ENCODE measurements at places on chromosomes 11 and 22.

DNA sequence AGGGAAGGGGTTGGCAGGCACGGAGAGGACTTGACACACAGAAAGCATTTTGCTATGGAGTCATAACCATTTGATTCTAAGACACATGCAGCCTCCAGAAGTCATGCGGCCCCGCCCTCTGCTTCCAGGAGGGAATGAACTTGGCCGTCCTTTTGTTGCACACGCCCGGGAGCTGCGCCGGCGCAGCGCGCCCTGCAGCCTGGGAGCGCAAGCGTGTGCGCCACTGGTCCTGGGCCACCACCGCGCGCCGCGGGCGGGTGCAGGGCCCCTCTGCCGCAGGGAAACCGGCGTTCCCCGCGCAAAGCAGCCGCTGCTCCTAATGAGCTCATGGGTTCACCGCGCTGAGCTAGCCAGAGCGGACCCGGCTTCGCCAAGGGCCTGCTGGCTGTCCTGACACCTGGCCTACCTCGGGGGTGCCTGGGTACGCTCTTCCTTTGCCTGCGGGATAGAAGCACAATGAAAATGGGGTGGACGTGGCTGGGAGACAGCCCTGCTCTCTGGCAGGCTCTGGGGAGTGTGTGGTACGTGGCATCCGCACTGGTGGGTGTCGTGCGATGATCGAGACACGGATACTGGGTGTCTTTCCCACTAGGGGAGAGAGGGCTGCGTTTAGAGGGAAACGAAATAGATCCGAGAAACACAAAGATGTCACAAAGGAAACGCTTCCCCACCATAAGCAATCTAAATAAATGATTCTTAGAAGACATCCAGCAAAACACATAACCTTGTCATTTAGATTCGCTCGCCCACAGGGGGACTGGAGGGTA is 669 bp downstream of the MICAL3 start:
- no peak for DNase-seq

DNA sequence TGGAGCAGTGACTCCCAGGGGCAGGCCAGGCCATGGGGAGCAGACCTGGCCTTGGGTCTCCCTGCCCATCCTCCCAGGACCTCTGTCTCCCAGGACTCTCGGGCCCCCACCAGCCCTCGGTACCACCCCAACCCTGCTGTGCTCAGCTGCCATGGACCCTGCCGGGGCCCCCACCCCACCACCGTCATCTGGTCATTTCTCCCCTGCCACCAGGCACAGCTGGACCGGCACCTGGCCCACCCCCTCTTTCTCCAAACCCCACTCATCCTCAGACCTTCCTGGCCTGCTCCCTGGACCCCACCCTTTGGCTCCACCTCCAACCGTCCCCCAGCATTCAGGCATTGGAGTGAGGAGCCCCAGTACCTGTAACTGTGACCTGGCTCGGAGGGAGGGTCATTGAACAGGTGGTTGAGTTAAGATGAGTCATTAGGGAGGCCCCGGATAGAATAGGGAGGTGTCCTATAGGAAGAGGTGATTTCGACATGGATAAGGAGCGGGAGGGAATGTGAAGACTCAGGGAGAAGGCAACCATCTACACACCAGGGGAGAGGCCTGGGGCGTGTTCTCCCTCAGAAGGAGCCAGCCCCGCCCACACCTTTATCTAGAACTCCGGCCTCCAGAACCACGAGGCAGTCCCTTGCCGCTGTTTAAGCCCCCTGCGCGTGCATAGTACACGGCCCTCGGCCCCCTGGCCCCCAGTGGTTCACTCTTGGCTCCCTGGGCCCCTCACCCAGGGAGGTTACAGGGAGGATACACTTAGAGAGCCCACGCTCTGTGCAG is 1395.9 kb downstream of the BRD1 start:
- no peak for DNase-seq

- DNase-seq, result no peak
Measured at GRCh38 chr11:84117394-84117793, 831.2 kb upstream of the CCDC90B start.

GRCh38 chr11:35337136-35337913 is 82.0 kb downstream of the SLC1A2 start:
- no peak for DNase-seq

- no peak for DNase-seq
Measured at GRCh38 chr11:118536726-118537125, 5.7 kb downstream of the TMEM25 start.

DNA sequence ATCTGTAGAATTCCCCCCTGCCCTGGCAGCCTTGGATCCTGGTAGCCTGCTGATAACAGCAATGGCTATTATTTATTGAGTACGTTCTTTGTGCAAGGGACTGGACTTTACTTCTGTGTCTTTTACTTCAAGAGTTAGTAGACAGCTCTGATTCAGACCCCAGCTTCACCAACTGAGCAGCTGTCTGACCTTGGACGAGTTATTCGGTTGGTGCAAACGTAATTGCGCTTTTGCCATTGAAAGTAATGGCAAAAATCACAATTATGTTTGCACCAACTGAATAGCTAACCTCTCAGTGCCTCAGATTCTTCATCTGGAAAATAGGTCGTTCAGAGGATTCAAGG is 108.9 kb downstream of the TIMP3 start:
- no peak for DNase-seq
